Suprapubic skin (tissue), 4 donors: ENCODE measurements at places on chromosomes 16 and 17. TPM values are rescaled to one million over a fixed set of nuclear protein-coding genes. Genes with fewer than 3 reads are reported as not detected.

DNA sequence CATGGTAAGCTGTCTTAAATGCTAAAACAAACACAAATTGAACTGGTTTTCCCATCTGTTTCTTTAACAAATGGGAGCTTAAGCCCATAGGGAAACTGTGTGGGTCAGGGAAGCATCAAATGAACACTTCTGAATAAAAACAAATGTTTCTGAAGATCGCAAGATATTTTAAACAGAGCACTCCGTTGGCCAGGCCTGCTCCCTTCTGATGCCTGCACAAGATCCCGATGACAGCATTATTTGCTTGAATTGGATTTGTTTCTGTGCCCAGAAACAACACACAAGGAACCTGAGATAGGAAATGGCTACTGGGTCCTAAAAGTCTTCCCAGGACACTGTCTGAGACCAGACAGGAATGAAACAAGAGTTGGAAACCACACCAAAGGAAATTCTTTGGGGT is 425.8 kb upstream of the ZFHX3 start:
- DNase-seq = no peak

DNA sequence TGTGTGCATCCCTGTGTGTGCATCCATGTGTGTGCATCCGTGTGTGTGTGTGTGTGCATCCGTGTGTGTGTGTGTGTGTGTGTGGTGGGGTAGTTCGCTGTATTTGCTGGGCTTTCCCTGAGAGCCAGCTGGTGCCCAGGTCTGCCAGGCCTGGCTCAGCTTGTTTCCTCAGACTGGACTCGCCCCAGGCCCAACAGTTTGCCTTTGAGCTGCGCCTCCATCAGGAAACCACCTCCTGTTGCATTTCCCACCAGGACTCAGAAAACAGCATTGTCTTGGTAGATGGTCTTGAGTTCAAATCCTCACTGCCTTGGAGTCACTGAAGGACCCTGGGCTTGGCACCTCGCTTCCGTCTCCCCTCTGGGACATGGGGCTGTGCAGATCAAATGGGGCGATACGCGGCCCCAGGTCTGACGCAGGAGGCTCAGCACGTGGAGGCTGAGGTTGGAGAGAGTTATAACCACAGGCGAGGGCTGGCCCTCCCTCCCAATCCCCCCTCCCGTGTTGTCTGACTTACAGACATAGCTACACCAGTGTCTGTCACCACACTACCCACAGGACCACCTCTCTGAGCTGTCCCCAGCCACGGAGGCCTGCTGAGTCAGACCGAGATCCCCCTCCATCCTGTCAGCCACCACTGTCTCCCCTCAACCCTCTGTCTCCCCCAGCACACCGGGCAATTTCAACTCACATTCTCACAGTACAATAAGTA is 4.7 kb downstream of the ITGAE start:
- DNase-seq = no peak

DNA sequence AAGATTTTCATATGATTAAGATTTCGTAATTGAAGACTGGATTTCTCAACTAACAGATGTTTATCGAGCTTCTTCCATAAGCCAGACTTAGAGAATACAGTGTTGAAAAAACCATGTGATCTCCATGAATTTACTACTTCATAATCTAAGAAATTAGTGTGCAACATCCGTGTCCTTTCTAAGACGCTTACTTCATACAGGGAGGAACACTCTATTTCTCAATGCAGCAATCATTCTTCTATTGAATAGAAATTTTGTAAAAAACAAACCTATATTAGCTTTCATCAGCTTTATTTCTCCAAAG is 946.3 kb downstream of the KCNJ2 start:
- DNase-seq = no peak

The ALOX15B gene
- 57.3 TPM for total RNA-seq

GRCh38 chr16:10128397-10129258 is 53.6 kb downstream of the GRIN2A start:
- DNase-seq = no peak

GRCh38 chr16:21277927-21278706 is at the start of gene CRYM:
CRYM (minus strand) TSS chr16:21278290; CDS start chr16:21278251, 39 bp downstream.
- DNase-seq = no peak

The TMC7 gene
- total RNA-seq = 2.7 TPM

The KRTAP4-9 gene
- 13.1 TPM for total RNA-seq
